ENCODE measurements at places on chromosomes 6 and 20.
A peak's percentile ranks its signal among the peaks of the same experiment; 100 is the strongest.

DNA sequence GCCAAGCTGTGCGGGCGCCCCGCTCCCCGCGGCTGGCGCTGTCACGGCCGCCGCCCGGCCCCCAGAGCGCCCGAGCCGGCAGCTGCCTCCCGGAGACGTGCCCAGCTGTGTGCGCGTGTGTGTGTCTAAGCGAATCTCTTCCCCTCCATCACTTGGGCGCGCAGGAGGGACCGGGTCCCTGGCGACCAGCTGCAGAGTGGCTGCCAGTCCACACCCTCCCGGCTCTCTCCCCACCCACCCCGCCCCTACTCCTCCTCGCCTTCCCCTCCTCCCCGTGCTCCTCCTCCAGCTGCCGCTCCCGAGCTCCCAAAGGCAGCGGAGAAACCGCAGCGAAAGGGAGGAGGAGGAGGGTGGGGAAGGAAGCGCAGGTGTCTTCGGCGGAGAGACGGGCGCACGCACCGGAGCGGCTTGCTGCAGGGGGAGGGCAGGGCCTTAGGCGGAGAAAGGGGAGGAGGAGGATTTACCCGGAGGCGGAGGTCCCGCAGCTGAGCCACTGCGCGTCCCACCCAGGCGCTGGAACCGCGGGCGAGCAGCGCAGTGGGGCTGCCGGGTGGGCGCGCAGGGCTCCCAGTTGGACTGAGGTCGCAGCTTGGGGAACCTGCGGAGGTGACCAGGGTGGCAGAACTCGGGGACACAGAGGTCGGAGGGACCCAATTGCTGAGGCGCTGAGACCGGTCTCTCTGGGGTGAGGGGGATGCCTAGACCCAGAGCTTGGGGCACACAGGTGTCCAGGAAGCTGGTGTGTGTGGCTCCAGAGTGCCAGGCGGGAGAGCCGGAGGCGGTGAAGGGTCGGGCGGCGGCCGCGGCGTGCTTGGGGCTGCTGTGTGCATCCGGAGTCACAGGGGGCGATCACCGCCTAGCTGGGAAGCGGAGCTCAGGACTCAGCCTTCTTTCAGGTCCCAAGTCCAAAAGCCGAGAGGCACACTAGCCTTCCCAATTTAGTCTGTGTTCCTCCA, at the start of gene HS3ST5:
Gene HS3ST5 (minus strand): TSS at position 198 of the 956 bp plus-strand sequence. CDS start 280,178 bp downstream, outside the sequence.
- no peak for DNase-seq

- no peak for DNase-seq
Observed at GRCh38 chr20:5548902-5549599, 201.2 kb upstream of the SHLD1 start.

- no peak for DNase-seq
Observed at GRCh38 chr6:53752856-53753255, 41.9 kb upstream of the LRRC1 start.

GRCh38 chr20:37356961-37357371, 11.0 kb downstream of the SRC start:
- no peak for DNase-seq

DNA sequence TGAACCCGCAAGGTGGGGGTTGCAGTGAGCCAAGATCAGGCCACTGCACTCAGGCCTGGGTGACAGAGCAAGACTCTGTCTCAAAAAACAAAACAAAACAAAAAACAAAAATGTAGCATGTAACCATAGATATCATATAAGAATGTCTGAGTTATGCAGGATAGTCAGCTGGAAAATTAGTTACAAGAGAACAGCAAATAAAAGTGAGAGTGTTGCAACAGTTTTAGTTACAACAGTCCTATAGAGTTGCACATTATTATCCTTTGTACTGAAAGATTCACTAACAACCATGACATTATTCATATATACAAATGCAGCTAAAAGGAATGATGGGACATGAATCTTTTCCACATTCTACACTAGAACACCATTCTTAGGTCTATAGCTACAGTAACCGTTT, 16.4 kb downstream of the RNF24 start:
- no peak for DNase-seq

- DNase-seq = no peak
Observed at GRCh38 chr6:167979436-167980139, 17.9 kb upstream of the KIF25 start.

- no peak for DNase-seq
Observed at GRCh38 chr6:139446138-139446715, 71.8 kb upstream of the CITED2 start.

DNA sequence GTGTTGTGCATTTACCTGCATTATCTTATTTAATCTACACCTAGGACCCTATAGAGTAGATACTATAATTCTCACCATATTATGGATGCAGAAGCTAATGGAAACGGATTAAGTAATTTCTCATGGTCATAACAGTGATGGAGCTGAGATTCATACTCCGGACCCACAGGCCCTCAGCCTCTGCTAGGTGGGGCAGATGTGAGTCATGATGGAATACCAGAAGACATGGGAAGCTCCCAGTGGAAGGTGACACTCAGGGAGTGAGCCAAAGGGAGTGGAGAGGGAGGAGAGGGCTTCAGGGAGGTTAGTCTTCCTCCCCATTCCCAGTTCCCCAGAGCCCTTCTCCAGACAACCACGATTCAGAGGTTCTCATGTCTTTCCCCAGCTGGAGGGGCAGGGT, 65.2 kb upstream of the GPR6 start:
- no peak for DNase-seq

GRCh38 chr20:3398681-3399252, 8.7 kb downstream of the DNAAF9 start:
- no peak for DNase-seq

GRCh38 chr6:88641178-88641903, 322.1 kb downstream of the RNGTT start:
- DNase-seq = no peak

DNA sequence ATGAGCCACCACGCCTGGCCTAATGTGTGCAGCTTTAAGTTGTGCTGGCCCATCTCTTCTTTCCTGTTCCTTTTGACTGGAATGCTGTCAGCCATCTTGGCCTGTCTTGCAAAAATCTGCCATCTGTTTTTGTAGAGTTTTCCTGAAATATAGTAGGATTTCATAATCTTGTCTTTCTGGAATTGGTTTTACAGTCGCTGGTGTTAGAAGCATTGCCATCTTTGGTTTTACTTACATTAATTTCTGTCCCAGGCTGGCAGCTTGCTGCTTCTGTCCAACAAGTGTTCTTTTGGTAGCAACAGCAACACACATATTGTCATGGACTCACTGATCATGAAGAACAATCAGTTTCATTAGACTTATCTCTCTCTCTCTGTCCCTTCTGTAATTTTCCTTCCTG, 29.1 kb upstream of the TULP1 start:
- DNase-seq = no peak

DNA sequence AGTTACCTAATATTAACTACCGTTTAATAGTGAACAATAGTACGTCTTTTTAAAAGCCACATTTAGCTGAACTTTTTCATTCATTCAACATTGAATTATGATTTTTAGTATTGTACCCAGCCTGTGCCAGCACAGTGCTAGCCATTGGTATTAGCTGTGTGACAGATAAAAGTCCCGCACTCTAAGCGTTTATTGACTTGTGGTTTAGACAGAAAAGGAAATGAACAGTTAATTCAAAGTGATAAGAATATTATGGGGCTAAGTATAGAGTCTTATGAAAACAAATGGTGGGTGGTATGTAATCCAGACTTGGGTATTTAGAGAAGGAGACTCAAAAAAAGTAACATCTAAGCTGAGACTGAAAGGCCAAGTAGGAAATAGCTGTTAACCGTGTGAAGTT, 202.3 kb downstream of the RPS12 start:
- no peak for DNase-seq

DNA sequence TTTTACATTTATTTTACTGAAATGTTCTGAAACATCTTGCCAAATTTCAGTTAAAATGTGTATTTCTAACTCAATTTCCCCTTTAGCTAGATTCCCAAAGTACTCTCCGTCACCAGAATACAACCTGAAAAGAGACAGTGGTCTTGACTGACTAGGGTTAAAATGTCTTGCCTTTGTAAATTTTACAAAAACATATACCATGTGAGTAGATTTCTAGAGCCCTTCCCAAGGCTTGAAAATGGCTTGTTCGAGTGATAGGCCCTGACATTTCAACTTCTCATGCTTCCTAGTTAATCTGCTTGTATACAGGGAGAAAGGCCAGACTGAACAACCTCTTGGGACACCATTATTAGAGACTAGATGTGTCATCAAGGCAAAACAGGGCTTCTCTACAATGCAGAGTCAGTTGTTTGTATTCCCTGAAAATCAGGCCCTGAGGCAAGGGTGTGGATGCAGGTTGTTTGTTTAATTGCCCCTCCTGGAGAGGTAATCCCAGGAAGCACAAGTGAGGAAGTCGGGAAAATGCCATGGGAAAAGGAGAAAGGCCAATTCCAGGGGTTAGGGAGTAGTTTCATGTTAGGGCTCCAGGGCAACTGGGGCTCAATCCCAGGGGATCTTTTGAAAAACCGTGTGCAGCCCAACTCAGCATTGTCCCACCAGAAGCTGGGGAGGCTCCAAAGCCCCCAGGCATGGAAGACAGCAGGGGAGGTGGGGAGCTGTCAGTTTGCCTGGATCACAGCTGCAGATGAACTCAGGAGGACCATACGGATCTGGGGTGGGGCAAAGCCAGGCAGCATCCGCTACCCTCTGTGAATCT, 11.6 kb upstream of the TFB1M start:
- DNase-seq = no peak

DNA sequence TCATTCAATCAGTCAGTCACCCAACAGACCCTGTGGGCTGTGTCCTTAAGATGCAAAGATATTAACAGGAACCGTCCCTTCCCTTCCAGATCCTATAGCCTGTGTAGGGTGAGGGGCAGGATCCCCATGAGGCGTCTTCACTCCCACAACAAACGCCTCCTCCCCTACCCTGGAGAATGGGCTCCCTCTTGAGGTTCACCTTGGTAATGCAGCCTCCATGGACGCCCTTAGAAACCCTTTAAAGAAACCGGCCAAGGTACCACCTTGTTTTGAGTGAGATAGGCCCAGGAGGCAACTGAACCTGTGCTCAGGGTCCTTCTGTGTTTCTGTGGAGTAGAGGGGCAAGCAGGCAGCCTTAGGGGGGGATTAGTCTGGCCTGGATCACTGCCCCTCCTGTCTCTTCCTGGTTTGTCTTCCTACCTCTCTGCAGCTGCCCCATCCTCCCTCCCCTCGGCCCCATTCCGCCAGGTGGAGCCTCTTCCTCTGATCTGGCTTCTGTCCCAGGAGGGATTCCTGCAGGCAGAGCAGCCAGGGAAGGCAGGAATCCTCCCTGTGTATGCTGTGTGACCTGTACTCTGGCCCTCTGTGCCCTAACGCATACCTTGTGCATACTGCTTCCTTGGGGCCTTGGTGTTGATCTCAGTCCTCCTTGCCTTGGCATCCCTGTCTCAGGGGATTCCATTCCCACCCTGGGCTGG, 6.6 kb upstream of the GUCA1A start:
- DNase-seq = peak; percentile 90

GRCh38 chr20:36818861-36819260, 45.3 kb upstream of the DSN1 start:
- no peak for DNase-seq

DNA sequence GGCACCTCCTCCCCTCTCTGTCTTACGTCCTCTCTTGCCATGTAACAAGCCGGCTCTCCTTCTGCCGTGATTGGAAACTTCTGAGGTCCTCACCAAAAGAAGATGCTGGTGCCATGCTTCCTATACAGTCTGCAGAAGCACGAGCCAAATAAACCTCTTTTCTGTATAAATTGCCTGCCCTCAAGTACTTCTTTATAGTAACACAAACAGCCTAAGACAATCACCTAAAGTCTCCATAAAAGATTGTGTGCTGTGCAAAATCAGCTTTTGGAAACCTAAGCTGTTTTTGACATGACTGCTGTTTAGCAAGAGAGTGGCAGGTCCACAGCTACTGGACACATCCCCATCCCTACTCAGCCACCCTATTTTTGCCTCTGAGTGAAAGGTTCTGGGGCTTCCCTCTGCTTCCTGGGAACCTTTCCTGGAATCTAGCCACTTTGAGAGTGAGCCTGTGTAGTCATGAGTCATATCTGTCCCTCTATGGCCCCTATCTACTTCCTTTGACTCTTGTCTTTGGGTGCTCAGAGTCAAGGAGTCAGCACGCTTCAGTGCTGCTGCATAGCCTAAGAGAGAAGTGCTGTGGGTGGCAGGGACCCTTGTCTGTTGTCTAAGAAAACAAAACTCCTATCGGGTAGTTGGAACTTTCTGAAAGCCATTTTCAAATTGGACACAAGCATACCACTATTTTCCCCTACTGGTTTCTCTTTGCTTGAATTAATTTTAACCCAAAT, 110.0 kb downstream of the PPP1R14C start:
- no peak for DNase-seq

- DNase-seq = no peak
Observed at GRCh38 chr6:115830895-115831294, 229.8 kb downstream of the FRK start.

GRCh38 chr6:82397962-82398692, 34.5 kb downstream of the TPBG start:
- no peak for DNase-seq

- no peak for DNase-seq
Observed at GRCh38 chr6:47414423-47415167, 63.0 kb upstream of the CD2AP start.

GRCh38 chr20:63833776-63834490, 2.9 kb upstream of the ZBTB46 start:
- DNase-seq = no peak

DNA sequence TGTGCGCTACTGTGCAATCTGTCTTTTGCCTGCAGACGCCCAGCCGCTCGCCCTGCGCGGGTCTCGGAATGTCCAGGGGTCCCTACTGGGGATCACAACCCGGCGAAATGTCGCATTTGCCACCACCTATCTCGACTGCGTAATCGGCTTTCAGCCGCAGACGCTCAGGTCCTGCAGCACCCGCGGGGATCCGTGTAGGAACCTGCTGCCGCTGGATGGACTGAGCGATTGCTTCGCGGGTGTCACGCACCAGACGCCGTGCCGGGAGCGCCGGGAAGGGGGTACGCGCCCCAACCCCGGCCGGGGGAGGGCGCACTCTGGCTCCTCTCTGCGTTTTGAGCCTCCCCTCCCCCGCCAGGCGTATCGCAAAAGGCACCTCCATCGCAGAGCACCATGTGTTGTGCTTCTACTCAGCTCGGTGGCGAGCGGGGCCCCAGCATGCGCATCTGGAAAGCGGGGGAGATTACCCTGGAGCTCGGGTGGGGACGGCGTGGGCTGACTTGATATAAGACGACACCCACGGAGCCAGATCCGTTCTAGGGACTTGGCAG, 747 bp upstream of the PTPRA start:
- peak; percentile 68 for DNase-seq

DNA sequence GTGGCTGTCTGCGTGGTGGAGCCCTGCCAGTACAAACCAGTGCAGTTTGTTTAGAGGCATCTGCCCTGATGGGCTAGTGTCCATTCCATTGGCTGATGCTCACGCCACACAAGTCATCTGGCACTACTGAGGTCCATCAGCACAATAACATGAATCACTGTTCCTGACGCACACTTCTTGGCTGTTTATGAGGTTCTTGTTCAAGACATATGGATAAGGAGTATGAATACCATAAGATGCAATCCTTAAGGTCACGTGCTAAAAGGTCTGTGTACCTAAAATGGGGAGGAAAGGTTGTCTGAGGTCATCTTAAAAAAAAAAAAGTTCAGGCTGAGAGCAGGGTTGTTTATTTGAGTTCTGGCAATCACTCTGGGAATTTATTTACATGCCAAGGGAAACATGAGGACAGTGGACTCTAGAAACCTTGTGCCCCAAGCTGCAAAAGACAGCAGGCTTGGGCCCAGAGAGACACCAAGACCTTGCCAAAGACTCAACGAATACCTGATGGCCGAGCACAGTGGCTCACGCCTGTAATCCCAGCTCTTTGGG, 54.1 kb upstream of the SHLD1 start:
- DNase-seq = no peak

GRCh38 chr6:15305909-15306308, 60.0 kb downstream of the JARID2 start:
- DNase-seq = no peak
